ENCODE measurements at places on chromosomes 5 and 9.

DNA sequence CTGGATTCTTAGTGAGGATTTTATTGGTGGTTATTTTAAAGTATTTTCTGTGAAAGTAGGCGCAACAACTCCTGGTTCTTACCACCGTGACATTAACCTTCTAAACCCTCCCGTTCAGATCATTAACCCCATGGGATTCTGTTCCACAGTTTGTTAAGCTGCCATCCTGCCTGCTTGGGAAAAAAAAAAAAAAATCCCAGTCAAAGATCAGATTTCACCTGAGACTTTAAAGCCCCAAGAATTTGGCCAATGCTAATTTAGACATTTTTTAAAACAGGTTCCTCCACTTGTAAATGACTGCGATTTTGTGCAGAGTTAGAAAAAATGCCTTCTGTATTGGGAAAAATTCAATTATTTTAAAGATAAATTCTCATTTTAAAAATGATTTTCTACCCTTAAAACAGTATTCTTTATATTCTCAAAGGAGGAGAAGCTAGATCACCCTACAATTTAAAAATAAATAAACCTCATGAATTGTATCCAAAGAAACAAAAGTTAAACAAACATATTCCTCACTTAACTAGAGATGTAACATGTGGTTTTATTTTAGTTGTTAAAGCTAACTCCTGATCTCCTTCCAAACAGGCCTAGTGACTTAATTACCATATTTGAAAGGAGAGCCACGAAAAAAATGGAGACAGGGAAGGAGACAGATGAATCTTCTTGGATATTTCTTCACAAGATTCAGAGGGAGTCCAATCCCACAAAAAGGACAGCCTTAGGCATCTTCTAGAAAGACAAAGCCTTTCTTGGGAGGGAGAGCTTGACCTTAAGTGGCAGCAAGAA lies 93.1 kb upstream of the IFNK start:
- no peak for DNase-seq

DNA sequence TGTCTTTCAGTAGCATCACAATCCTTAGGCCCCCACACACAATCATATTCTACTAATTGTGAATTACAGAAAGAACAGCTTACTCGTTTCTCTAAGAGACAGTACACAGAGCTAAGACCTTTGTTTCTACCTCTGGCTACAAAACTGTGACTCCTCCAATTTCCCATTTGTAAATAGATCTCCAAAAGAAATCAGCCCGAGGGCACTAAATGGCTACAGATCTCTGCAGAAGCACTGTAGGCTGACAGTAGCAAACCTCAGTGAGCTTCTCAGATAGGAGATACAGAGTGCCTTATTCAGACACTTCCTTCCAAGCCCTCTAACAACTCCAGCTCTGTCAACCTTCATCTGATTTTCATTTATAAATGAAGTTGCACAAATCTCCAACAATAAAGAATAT lies 51.0 kb downstream of the EFNA5 start:
- DNase-seq = no peak

DNA sequence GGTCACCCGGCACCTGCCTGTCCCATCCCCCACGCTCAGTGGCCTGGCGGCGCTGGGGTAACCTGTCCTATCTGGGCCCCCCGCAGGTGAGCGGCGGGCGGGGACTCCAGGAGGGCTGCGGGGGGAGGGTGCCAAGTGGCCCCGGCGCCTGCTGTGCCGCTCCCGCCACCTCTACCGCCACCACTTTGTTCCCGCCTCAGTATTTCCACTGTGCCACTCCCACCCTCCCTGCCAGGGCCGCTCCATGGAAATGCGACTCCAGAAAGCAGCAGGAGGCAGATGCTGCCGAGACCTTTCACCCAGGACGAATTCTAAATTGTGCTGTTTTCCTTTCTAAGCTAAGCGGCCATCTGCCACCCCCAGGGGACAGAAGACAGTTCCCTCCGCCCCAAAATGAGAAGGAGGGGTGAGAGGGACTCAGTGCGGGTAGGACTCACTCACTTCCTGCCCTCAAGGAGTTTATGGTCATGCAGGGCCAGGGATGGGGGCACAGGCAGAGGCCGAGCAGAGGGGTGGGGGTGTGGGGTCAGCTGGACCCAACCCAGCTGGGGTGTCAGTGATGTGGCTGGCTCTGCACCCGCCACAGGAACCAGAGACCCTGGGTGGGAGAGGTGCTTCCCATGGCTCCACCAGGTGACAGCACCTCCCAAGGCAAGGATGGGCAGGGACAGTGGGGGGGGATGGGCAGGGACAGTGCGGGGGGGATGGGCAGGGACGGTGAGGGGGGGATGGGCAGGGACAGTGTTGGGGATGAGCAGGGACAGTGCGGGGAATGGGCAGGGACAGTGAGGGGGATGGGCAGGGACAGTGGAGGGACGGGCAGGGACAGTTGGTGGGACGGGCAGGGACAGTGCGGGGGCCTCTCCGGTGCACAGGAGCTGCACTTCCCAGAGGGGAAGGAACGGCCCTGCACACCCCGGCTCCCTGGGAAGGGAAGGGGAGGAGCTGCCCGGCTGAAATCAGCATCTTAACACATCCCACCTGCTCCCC lies 17.8 kb downstream of the NOTCH1 start:
- peak; percentile 99 for DNase-seq

DNA sequence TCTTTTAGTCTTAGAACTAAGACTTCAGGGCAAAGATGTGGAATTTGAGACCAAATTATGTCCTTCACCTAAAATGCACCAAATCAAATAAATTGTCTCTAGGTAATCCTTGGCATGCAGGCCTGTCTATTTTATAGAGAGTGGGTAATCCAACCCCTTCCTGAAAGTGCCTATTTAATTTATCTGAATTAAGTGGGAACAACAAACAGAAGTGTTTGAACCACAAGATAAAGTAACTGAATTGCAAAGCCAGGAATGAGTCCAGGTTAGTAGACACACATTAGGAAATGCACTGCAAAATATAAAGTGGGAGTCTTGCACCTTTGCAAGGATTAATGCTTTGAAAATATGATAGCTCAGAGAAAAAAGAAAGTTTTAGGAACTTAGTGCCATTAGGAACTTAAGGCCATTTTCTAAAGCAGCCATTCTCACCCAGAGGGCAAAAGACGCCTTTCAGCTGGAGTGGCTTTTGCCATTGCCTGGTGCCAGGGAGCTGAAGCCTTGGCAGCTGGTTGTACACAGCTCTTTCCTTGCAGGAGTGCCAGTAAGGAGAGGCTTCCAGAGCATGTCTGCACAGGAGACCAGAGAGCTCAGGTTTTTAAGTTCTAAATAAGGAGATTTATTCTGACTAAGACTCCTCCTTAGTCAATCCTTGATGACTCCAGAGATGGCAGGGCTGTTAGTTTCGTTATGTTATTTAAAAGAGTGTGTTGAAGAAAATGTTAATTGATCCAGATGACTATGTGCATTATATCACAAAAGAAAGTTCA lies 151.7 kb upstream of the ELL2 start:
- no peak for DNase-seq

- no peak for DNase-seq
Observed at GRCh38 chr5:25500635-25501034, 855.9 kb upstream of the CDH10 start.

DNA sequence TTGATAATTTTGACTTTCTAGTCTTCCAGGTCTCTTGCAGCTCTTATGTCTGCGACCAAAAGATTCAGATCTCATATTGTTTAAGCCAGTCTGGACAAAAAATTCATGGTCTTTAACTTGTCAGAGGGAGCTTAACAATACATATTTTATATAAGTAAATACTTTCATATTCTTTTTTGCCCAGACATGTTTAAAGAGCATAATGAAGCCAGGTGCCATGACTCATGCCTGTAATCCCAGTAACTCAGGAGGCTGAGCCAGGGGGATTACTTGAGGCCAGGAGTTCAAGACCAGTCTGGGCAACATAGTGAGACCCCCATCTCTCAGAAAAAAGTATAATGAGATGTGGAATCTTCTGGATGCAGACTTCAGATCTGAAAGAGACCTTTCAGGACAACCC lies 69.8 kb downstream of the JMY start:
- no peak for DNase-seq

GRCh38 chr5:96014395-96014794 lies 52.7 kb upstream of the ELL2 start:
- DNase-seq = no peak

DNA sequence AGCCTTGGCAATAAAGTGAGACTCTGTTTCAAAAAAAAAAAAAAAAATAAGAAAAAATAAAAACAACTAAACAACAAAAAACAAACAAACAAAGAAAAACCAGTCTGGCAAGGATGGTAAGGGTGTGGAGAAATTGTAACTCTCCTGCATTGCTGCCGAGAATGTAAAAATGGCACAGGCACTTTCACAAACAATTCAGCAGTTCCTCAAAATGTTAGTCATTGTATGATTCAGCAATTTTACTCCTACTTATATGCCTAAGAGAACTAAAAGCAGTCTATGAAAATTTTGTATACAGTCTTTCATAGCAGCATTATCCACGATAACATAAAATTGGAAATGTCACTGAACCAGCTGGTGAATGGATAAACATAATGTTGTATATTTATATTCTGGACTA lies 280.4 kb downstream of the CDH9 start:
- DNase-seq = no peak

- DNase-seq = no peak
Observed at GRCh38 chr5:115888027-115888426, 46.3 kb downstream of the AP3S1 start.

DNA sequence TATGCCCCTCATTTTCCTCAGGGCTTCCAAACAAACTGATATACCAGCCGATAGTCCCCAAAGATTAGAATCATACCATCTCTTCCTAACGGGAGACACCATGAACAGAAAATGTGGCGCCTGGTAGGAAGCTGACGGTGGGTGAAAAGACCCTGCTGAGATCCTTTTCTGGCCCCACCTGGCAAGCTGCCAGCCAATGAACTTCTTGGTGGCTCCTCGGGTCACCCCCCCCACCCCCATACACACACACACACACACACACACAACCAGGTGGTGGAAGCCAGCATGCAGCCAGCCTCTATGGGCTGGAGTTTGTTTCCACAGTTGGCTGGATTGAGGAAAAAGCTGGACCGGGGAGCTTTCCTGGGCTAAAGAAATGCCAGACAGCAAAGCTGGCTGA lies 4.8 kb upstream of the CCIN start:
- DNase-seq = peak; percentile 10

GRCh38 chr9:118613996-118614395 lies 755.2 kb downstream of the BRINP1 start:
- DNase-seq = no peak

GRCh38 chr9:34665067-34665380 lies 2.6 kb upstream of the CCL27 start:
- no peak for DNase-seq

- DNase-seq = no peak
Observed at GRCh38 chr5:29796013-29796412, 1397.5 kb upstream of the CDH6 start.

GRCh38 chr5:79235261-79235633 lies 684 bp upstream of the JMY start:
- DNase-seq = peak; percentile 83

DNA sequence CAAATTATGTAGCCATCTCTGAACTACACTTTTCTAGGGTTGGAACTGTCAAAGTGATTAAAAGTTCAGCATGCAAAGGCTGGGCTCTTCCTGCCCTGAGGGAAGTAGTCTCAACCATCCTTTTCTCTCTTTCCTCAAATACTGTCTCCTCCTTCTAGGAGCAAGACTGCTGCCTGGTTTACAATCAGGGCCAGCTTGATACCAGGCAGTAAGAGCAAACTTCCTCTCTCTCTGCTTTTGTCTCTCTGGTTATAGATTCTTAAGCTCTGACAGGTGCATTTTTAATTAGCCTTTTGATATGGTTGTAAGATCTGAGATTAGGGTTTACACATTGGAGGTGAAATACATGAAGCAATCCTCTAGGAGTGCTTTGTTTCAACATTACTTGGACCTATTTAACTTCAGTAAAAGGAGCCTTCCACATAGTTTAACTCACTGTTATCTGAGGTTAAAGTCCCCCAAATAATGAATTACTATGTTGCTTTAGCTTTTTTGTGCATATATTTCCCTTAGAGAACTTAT lies 436.1 kb downstream of the SPATA31D1 start:
- peak; percentile 43 for DNase-seq

- peak; percentile 90 for DNase-seq
Observed at GRCh38 chr9:129237164-129237611, 59.1 kb upstream of the IER5L start.

DNA sequence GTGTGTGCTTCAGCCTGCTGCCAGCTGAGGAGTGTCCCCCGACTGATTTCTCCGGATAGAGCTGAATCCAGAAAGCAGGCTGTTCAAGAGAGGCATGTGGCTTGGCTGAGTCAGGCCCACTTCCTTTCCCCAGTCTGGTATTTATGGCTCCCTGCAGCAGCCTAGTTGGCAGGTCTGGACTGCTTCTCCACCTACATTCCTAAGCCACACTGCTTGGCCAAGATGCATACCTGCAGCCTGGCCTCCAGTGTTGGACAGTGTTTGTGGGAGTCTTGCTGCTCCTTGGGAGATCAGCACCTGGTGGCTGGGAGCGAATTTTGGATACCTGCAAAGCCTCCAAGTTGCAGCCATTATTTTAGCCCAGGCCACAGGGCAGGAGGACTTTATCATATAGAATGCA lies 670.8 kb downstream of the ACTL7B start:
- DNase-seq = peak; percentile 52

GRCh38 chr9:73667749-73668148 lies 516.1 kb downstream of the ANXA1 start:
- DNase-seq = no peak

DNA sequence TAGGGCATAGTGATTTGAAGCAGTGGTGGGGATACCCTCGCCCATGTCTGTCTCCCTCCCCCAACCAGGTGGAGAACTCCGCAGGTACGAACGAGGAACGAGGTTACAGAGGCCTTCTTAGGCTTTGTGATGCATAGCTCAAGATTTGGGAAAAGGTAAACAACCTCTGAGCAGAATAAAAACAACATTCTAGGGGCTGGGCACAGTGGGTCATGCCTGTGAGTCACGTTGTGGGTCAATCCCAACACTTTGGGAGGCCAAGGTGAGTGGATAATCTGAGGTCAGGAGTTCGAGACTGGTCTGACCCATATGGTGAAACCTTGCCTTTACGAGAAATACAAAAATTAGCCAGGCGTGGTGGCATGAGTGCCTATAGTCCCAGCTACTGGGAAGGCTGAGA lies 3.6 kb upstream of the LCP2 start:
- no peak for DNase-seq

Data from osteoblast (primary cell).